ENCODE measurements at places on chromosomes 5 and 9.
A peak's percentile ranks its signal among the peaks of the same experiment; 100 is the strongest.

- no peak for DNase-seq
These were observed 744.3 kb downstream of the IRX1 start for GRCh38 chr5:4339949-4340348.

GRCh38 chr9:91942201-91942600 is 7.8 kb downstream of the ROR2 start:
- no peak for DNase-seq

DNA sequence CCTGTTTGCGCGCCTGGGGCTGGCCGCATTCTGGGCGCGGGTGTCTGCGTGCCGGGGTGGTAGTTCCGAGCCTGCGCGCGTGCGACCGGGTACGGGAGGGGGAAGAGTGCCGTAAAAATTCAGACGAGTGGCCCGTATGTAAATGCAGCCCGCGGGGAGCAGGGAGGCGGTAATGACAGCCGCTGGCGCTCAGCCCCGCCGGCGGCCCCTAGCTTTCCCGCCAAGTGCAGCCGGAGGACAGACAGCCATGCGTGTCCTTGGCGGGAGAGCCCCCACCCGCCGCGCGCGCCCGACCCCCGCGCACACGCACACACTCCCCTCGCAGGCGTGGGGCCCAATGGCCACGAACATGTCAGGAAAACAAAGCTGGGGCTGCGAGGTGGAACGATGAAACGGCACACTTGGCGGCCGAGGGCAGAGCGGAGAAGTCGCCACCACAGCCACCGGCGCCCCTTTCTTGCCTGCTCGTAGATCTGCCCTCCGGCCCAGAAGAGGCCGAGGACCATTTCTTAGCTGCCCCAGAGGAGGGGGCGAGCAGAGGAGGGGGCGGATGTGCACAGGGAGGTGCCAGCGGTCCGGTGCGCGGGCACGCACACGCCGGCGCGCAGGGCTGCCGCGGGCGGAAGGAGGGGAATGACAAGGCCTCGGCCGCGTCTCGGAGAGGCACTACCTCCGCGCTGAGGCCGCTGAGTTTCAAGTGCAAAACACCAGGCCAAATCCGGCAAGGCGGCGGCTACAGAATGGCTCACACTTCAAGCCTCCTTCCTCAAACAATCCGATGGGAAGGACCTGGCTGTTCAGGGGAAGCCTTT is 208.4 kb downstream of the MEF2C start:
- DNase-seq: no peak

- no peak for DNase-seq
These were observed 80.3 kb downstream of the CDH6 start for GRCh38 chr5:31273631-31274378.

DNA sequence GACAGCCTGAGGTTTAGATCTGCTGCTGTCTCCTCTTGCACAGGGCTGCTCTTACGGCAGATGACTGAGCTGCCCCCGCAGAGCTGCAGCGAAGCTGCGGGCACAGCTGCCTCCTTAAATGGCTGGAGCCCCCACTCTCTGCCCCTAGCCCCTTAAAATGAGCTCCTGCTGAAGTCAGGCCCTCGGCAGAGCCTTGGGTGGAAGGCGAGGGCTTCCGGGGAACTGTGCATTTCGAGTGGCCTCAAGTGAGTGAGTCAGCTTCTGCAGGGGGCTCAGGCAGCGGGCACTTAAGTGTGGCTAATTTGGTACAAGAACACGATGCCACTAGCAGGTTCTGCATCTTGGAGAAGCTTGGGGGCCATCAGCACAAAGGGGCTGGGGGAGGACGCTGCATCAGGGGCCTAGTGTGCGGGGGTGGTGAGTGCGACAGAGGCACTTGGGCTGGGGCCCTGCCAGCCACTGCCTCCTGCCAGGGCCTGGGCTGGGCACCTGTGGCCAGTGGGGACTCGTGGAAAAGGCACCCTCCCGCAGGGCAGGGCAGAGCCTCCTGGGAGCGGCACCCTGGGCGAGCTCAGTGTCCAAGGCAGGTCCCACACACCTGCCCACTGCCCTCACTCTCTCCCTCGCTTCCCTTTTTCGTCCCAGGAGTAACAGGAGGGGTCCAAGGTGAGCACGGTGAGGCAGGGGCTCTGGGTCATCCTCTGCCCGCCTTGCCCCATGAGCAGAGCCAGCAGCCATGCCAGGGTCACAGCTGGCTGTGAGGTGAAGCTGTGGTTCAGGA is 28.8 kb upstream of the RNU6ATAC start:
- DNase-seq: no peak

- DNase-seq: no peak
These were observed 5.0 kb downstream of the SERINC5 start for GRCh38 chr5:80250801-80251200.

DNA sequence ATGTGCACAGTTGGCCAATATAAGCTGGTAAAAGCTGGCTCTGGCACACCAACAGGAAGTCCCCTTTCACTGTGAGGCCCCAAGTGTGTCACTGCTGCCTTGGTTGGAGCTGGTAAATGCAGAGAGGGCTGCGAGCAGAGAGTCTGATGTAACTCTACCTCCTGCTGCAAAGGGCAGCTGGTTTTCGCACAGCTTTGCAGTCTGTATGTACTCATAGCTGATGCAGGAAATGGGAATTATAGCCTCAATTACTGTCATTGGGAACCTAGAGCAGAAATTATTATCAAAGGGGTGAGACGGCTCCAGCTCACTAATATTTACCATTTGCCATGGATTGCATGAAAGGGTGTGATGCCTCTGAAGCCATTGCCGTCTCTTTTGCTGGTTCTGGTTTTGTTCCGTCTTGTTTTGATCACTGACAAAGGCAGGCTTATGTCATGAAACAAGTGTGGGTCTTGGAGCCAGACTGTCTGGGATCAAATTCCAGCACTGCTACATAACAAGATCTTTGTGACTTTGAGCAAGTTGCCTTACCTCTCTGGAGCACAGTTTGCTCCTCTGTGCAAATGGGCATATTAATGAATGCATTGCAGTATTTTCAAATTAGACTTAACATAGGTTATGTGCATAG is 124.3 kb upstream of the SLC25A48 start:
- no peak for DNase-seq

DNA sequence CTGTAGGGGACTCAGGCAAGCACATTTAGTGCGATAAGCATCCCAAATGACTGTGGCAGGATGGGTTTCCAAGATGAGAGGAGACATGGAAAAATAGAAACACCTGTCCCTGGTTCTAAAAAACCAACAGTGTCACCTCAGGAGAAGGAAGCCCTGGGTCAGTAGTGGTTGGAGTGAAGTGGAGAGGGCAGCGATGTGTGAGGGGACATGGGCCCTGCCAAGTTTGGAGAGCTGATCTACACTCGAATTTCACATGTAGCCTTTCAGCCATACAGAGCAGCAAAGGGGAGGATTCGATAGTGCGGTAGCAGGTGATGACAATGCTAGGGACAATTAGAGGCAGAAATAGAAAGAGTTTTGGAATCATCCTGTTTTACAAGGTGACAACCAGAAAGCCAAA is 32.6 kb upstream of the LHX2 start:
- DNase-seq: no peak

DNA sequence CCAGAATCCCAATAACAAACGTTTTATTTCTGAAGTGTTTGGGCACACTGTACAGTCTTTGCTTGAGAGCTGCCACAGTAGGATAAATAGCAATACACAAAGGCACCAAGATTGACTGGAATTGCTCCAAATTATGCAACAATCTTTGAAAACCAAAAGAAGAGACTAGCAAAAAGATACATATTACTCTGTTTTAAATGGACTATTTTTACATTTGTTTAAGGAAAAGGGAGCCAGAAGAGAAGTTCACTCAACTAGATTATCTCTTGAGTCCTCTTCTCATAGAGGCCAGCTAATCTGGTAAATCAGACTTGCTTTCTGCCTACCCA is 385.0 kb upstream of the SLC30A5 start:
- no peak for DNase-seq

DNA sequence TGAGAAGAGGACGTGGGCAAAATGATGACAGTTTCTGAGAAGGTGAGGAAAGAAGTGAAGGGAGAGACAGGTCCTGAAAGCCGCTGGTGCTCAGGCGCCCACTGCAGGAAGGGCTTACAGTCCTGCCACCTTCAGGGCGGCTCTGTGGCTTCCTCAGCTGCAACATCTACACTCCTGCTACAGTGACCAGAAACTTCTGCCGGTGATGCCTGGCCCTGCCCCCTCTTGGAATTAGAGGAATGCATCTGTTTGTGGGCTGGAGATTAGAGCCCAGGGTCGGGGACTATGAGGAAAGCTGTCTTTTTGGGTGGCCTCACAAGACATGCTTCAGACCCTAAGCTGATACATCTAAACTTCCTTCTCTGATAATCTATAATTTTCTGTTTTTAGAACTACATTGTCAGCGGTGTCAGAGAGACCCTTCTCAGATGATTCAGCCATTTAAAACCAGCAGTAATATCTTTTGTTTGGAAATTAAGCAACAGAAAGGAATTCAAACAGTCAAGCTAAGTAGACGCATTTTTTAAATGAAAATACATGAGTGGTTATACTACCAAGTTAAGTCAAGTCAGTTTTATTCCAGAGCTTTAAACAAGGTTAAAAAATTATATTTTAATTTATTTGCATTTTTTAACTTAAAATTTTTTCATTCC is 30.4 kb downstream of the PRDM6 start:
- DNase-seq: peak; percentile 17

DNA sequence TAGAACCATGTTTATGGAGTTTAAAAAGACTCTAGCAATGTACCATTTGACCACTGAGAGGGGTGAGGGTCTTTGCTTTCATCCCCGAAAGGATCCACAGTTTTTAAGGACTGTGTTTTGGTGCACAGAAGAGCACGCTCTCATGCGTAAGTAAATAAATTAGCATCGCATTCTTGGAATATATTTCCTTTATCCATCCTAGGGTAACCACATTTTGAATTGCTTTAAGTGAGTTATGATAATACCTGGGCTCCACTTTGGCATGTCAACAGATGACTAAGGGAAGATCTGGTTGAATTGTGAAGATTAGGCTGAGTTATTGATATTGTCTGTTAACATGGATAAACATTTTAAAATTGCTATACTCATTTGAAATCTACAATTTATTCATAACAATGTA is 89.4 kb upstream of the EDIL3 start:
- no peak for DNase-seq

GRCh38 chr9:77901771-77902170 is 129.8 kb downstream of the GNAQ start:
- no peak for DNase-seq

- no peak for DNase-seq
These were observed 2.6 kb downstream of the STRBP start for GRCh38 chr9:123265833-123266232.

DNA sequence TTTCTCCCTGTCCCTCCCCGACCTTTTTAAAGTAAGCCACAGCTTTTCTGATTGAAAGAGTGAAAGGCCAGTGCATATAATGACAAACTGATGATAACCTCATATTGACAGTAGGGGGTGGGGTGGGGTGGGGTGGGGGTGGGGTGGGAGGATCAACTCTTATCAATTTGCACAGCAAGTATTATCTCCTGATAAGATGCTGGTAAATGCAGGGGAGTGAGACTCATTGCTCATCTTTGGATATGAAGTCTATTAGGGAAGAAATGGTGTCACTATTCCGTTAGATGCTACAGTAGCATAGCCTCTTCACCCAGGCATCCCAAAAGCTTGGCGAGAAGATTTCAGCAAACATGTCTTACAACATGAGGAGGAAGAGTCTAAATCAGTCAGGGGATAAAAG is 38.9 kb upstream of the HMGCS1 start:
- DNase-seq: no peak

GRCh38 chr5:145984072-145984471 is 47.7 kb downstream of the SH3RF2 start:
- no peak for DNase-seq

- DNase-seq: no peak
These were observed 28.0 kb downstream of the CDO1 start for GRCh38 chr5:115788440-115788839.

Measured in RWPE1 (cell line).